ENCODE measurements at places on chromosomes 1 and 21. TPM values are rescaled to one million over a fixed set of nuclear protein-coding genes. Genes with fewer than 3 reads are reported as not detected.

OR2C3 gene
- total RNA-seq, result not detected

DYRK3 gene
- 46.2 TPM for total RNA-seq

REN gene
- total RNA-seq, result 4.3 TPM

COL24A1 gene
- 3.9 TPM for total RNA-seq

C8A gene
- total RNA-seq, result not detected

LRRC8B gene
- 0.86 TPM for total RNA-seq

KRTAP13-2 gene
- not detected for total RNA-seq

PTPRC gene
- 3.5 TPM for total RNA-seq

PWP2 gene
- total RNA-seq, result 31.5 TPM

PLA2G2F gene
- not detected for total RNA-seq

ALPL gene
- total RNA-seq, result 1.3 TPM

BRINP2 gene
- total RNA-seq, result not detected

KCNK2 gene
- 18.7 TPM for total RNA-seq

MINDY1 gene
- 11.0 TPM for total RNA-seq

AADACL4 gene
- total RNA-seq, result not detected

CD1D gene
- total RNA-seq, result under 0.01 TPM

MATN1 gene
- total RNA-seq, result not detected

ZNF362 gene
- 12.2 TPM for total RNA-seq

GGPS1 gene
- 21.3 TPM for total RNA-seq

ILDR2 gene
- total RNA-seq, result 0.43 TPM

Data from fibroblast of villous mesenchyme (primary cell).